ENCODE measurements at places on chromosomes 5 and 9.

GRCh38 chr5:43642428-43642827 is 39.4 kb downstream of the NNT start:
- DNase-seq = no peak

DNA sequence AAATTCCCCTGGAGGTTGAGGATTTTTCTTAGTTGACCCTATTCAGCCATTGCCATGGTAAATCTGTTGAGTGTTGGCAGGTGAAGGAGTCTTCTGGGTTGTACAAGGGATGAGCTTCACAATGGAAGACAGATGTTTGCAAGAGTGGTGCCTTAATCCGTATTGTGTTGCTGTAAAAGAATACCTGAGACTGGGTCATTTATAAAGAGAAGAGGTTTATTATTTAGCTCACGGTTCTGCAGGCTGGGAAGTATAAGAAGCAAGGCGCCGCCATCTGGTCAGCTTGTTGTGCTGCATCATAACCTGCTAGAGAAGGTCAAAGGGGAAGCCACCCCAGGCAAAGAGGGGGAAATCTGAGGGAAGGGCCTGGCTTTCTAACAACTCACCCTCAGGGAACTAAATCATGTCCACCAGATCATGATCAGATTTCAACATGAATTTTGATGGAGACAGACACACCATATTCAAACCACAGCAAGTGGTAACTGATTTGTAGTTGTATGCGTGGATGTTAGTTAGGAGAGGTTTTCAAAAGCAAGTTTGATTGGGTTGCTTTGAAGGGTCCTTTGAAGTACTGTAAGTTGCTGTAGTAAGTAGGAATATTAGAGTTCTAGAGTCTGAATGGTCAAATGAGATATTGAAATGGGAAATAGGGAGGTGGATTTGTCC is 2.5 kb downstream of the TNPO1 start:
- no peak for DNase-seq

- no peak for DNase-seq
These were observed 212.3 kb downstream of the DOCK8 start for GRCh38 chr9:426976-427375.

GRCh38 chr9:133619791-133620190 is 10.6 kb upstream of the FAM163B start:
- DNase-seq = no peak

DNA sequence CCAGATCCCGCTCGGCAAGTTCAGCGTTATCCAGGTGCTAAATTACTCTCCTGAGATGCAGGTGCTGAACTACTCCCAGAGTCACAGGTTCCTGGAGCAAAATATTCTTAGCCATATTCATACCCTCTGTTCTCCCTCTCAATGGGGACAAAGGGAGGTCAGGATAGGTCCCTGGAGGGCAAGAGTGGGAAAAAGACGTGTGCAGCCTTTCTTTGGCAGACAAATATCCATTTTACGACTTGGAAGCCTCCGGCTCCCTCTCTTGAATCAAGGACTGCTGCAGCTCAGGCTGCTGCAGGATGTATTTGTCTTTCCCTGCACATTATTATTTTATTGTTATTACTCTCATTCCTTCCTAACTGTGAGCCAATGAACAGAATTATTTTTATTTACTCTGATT is 590.2 kb downstream of the NR2F1-AS1 start:
- DNase-seq = no peak

- DNase-seq = no peak
These were observed 564 bp upstream of the AIF1L start for GRCh38 chr9:131095666-131096268.

GRCh38 chr5:130104895-130105688 is 200.8 kb downstream of the CHSY3 start:
- DNase-seq = no peak

GRCh38 chr5:7848296-7848695 is 2.6 kb downstream of the CFAP90 start:
- DNase-seq = no peak

DNA sequence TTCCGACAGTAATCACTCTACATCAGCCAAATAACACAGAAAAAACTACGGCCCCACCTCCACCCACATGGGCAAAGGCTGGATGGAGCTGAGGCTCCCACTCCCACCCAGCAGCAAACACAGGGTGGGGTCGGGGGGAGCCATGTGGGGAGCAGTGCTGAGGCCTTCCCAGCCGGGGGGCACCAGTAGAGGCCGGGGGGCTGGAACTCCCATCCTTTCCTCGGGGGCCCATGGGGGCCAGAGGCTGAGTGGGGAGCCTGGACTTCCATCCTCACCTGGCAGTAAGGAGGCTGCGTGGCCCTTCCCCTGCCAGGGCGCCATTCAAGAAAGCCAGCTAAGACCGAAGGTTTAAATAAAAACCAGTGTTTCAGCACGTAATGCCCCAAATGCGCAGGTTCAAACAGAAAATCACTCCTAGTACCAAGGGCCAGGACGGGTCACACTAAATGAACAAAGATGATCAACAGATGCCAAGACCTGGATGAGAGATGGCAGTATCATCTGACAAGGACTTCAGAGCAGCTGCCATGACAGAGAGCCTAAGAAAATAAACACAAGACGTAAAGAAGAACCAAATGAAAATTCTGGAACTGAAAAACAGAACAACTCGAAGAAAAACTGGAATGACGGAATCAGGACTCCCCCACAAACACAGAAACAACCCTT is 9.4 kb downstream of the CCDC127 start:
- no peak for DNase-seq

- no peak for DNase-seq
These were observed 327.3 kb downstream of the CDH18 start for GRCh38 chr5:19660679-19661078.

Measured in Panc1 (cell line).